ENCODE measurements at places on chromosomes 13 and 19.

DNA sequence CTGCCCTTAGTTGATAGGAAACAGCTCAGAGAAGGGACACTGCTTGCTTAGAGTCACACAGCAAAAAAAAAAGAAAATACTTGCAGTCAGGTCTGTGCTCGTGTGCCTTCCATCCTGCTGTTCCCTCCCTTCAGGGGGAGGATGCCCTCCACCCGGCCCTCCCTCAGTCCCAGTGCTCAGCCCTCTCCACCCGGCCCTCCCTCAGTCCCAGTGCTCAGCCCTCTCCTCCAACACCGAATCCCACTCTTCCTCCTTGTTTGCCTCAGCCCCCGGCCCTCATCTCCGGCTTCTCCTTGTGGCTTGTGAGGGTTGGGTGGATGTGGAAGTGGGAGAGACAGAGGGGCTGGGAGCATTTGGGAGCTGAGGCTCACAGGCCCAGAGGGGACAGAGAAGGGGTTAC lies 5.8 kb downstream of the TFPT start:
- no peak for DNase-seq

- DNase-seq: no peak
Observed at GRCh38 chr13:76326343-76326742, 559.9 kb downstream of the KCTD12 start.

GRCh38 chr13:108996430-108996829 lies 367.0 kb downstream of the MYO16 start:
- no peak for DNase-seq

GRCh38 chr13:53191091-53191490 lies 162.5 kb downstream of the OLFM4 start:
- no peak for DNase-seq

DNA sequence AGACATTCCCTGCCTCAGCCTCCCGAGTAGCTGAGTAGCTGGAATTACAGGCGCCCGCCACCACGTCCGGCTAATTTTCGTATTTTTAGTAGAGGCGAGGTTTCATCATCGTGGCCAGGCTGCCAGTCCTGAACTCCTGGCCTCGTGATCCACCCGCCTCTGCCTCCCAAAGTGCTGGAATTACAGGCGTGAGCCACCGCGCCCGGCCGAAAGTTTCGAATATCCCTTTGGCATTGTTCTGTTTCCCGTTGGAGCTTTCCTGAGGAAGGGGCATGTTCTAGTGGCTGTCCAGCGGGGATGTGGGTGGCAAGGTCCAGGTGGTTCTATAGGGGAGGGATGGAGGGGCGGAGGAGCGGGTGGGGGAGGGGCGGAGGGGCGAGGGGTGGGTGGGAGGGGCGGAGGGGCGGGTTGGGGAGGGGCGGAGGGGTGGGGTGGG lies 2.1 kb upstream of the BSG start:
- DNase-seq: no peak
